Hepatocyte (in vitro differentiated cells): ENCODE measurements at places on chromosomes 5 and 9. TPM values are rescaled to one million over a fixed set of nuclear protein-coding genes. Genes with fewer than 3 reads are reported as not detected.

The RARS1 gene
- 180 and 187 TPM in 2 replicates for total RNA-seq

The TMEM174 gene
- not detected in 2 replicates for total RNA-seq

DNA sequence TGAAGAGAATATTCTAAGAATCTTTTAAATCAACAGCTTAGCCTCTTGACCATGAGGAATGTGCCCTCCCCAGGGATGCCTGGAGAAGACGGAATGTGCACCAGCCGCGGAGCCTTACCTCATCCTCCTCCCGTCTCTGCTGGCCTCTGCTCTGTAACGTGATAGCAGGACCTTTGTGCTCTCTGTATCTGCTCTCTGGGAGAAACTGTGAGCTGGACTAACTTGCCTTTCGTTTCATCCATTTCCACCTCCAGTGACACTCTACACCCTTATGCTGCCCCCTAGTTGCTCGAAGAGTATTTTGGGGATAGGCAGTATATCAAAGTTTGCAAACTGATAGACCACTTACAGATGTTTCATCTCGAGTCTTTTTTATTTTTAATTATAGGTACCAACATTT lies 141.4 kb downstream of the NPR3 start:
- peak; percentile 59 for DNase-seq
- no peak overlapping the region for H3K27ac ChIP-seq
- H3K27me3 ChIP-seq, result no peaks in the 10 kb centered on the region
- no peaks in the 10 kb centered on the region for H3K36me3 ChIP-seq
- H3K4me3 ChIP-seq, result no peak overlapping the region
- peaks cover 5% of the 10 kb centered on the region for H3K4me1 ChIP-seq

GRCh38 chr9:129177791-129178567 lies at the start of gene IER5L:
Gene IER5L (minus strand): TSS chr9:129178261. CDS start chr9:129178052, 209 bp downstream.
- H3K27ac ChIP-seq, result peak within 1 kb of the TSS; percentile 99
- DNase-seq, result peak; percentile 99

The SPINK7 gene
- not detected in 2 replicates for total RNA-seq

GRCh38 chr5:133401731-133402347 lies 210.5 kb downstream of the FSTL4 start:
- no peak overlapping the region for H3K27ac ChIP-seq
- H3K4me3 ChIP-seq, result no peak overlapping the region
- no peaks in the 10 kb centered on the region for H3K36me3 ChIP-seq
- DNase-seq, result no peak
- no peaks in the 10 kb centered on the region for H3K27me3 ChIP-seq
- H3K4me1 ChIP-seq, result peaks cover 5% of the 10 kb centered on the region

The OCLN gene
- total RNA-seq, result 119 and 140 TPM in 2 replicates

The DMRT3 gene
- total RNA-seq, result not detected in 2 replicates

GRCh38 chr5:175034924-175035323 lies 310.5 kb downstream of the MSX2 start:
- no peaks in the 10 kb centered on the region for H3K36me3 ChIP-seq
- no peaks in the 10 kb centered on the region for H3K4me1 ChIP-seq
- no peaks in the 10 kb centered on the region for H3K27me3 ChIP-seq
- DNase-seq, result no peak
- no peak overlapping the region for H3K27ac ChIP-seq
- no peak overlapping the region for H3K4me3 ChIP-seq

GRCh38 chr9:81683704-81684103 lies 5.6 kb downstream of the TLE1 start:
- no peak overlapping the region for H3K4me3 ChIP-seq
- H3K27ac ChIP-seq, result no peak overlapping the region
- H3K27me3 ChIP-seq, result no peaks in the 10 kb centered on the region
- DNase-seq, result no peak
- H3K4me1 ChIP-seq, result peaks cover 49% of the 10 kb centered on the region
